Fibroblast of the aortic adventitia (primary cell): ENCODE measurements at places on chromosomes 16 and 17. TPM values are rescaled to one million over a fixed set of nuclear protein-coding genes. Genes with fewer than 3 reads are reported as not detected.

DNA sequence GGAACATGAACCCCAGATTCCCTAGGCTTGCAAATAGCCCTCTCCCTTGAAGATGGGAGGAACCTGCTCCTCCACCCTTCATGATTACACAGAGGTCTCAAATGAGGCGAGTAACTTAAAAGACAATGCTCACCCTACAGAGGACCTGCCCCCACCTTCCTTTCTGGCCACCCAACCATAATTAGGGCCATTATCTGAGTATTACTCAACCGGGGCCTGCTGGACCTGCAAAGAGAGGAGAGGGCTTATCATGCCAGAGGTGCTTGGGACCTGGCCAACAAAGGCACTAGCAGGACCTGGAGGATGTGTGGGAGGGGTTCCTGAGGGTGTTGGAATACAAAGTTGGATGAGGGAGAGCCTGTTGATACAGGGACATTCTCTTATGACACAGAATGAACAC is 42.4 kb downstream of the RNF157 start:
- no peak for DNase-seq

Gene CX3CL1
- total RNA-seq, result 0.18 and 0.33 TPM in 2 replicates

DNA sequence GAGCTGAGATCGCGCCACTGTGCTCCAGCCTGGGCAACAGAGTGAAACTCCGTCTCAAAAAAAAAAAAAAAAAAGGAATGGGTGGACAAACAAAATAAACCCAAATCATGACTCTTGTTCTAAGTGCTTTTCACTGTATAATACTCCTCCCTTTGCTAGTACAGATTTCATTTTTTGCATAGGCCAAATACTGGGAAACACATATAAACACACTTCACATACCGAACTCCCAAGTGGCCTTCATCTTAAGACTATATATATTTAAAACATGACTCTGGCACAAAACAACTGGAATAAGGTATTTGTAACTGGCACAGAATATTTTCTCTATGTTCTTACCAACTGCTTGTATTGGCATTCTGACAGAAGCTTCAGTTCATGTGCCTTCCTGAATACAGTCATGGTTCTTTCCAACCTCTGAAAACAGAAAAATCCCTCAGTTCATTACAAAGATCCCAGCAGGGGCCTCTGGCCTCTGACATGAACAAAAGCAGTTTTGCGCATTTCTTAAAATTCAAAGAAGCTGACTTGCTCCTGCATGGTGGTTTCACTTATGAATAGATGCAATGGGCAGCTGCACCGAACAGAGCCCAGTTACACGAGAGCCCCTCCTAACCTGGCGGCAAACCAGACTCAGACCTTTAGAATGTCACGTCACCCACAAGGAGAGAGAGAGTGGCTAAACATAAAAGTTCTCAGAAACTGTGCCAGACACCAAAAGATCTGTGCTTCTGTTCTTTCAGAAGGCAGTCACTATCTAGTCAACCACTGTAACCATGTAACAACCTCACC is 19.1 kb upstream of the COPRS start:
- DNase-seq, result peak; percentile 21

DNA sequence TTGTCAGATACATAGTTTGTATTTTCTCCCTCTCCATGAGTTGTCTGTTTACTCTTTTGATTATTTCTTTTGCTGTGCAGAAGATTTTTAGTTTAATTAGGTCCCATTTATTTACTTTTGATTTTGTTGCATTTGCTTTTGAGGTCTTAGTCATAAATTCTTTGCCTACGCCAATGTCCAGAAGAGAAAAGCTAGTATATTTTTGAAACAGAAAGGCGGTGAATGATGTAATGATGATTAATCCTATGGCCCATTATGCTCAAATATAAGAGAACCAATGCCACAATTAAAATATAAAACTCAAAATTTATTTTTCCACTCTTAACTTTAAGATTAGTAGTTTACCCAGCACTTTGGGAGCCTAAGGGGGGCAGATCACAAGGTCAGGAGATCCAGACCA is 59.8 kb upstream of the SMIM36 start:
- DNase-seq, result no peak

DNA sequence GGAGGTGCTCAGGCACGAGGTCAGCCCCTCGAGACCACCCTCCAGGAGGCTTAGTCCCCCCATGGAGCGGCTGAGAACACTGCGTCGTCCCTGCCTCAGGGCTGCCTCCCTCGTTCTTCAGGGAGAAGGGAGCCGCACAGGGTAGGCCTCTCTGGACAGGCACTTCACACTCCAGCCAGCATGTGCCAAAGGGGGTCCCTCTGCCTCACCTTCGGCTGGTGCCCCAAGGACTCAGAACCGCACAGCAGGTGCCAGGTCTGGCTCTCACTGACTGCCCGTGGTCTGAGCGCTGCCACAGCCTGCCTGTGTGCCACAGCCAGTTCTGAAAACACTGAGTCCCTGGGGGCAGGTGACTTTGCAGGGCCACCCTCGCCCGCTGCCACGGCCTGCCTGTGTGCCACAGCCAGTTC is 7.1 kb downstream of the P2RX5 start:
- DNase-seq, result no peak

Gene MYADML2
- not detected in 2 replicates for total RNA-seq

Gene SBK1
- total RNA-seq, result under 0.01 TPM in 1 of 2 replicates, not detected in the other
